ENCODE measurements at places on chromosomes 5 and 9.

- peak; percentile 63 for DNase-seq
Observed at GRCh38 chr5:93621327-93621798, 38.3 kb downstream of the NR2F1 start.

- no peak for DNase-seq
Observed at GRCh38 chr5:34690301-34690700, 34.2 kb downstream of the RAI14 start.

GRCh38 chr9:89744730-89745129, 139.9 kb downstream of the GADD45G start:
- DNase-seq, result no peak

DNA sequence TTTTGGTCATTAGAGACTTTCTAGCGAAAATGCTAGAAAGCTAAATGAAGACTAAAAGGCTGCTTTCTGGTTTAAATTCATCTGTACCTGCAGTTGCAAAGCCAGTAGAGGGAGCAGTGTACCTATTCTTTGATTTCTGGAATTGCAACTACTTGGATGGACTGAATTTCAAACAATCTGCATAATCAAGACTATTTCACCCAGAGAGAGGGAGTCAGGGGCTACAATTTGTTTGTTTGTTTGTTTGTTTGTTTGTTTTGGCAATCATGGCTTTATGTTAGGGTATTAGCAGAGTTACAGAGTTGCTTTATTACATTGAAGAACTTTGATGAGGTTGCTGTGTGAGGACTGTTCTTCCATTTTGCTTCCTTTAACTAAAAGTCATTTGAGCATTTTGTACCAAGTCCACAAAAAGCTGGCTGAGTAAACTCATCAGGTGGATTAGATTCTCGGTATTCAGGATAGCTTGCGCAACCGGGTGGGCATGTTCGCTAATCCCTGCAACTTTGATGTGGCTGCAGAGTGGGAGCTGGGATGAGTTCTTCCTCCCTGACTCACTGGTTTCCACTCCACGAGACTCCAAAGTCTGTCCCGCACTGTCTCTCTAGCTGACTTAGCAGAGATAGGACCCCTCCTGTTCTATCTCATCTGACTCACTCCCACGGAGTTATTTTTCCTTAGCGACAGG, 80.0 kb upstream of the TUT7 start:
- DNase-seq, result peak; percentile 83

DNA sequence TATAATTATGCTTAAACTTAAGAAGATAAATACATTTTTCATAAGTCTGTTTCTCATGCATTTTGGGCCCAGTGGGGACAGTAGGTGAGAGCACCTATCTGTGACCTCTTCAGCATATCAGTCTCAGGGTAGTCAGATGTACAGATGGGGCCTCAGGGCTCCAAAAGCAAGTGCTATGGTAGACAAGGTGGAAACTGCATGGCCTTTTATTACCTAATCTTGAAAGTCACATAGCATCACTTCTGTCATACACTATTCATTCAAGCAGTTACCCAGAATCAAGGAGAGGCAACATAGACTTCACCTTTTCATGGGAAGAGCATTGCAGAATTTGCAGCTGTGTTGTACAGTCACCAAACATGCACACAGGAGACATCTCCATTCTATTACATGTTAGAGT, 94.8 kb downstream of the SV2C start:
- DNase-seq, result no peak

Data from fibroblast of skin of right biceps (primary cell).